ENCODE measurements at places on chromosomes 13 and 19.

DNA sequence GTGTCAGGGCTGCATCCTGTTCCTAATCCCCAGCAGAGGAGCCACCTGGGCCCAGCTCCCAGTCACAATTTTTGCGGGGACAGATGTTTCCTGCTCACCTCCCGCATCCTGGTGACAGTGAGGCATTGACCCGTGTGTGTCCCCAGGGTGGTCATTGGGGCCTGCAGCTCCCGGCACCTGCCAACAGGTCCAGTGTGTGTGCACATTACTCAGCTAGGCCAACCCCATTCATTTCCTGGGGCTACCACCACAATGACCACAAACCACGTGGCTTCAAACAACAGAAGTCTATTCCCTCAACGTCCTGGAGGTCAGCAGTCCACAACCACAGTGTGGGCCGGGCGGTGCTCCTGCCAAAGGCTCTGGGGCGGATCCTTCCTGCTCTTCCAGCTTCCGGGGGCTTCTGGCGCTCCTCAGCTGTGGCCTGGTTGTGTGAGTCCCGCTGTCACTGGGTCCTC lies 11.9 kb upstream of the F2RL3 start:
- no peak for DNase-seq

GRCh38 chr13:36753176-36753575 lies 65.8 kb upstream of the RFXAP start:
- DNase-seq = no peak

- no peak for DNase-seq
Observed at GRCh38 chr13:38542601-38543000, 144.3 kb upstream of the FREM2 start.

DNA sequence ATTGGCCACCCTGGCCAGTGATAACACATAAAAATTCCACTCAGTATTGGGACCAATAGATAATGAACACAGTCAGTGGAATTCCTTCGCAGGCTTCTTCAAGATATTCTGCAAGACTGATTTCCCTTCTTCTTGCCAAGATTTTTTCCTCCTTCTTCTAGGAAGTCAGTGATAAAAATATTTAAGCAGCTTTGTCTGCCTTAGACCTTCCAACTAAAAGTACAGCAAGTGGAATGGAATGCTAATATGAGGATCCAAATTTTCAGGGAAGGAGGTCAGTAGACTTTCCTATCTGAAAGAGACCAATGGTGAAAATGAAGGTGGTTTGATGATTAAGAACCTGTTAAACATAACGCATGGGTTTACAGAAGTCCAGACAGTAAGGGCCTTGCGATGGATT lies 9.6 kb downstream of the STARD13 start:
- no peak for DNase-seq

DNA sequence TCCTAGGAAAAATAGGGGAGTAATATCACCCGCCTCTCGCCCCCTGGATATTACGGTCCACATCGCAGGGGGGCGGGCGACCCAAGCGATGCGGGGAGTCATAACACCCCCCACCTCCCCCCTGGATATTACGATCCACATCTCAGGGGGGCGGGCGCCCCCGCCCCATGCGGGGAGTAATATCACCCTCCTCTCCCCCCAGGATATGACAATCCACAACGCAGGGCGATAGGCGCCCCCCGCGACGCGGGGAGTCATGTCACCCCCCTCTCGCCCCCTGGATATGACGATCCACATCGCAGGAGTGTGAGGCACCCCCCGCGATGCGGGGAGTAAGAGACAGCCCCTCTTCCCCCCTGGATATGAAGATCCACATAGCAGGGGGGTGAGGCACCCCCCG lies 684.4 kb upstream of the PCDH9 start:
- no peak for DNase-seq

DNA sequence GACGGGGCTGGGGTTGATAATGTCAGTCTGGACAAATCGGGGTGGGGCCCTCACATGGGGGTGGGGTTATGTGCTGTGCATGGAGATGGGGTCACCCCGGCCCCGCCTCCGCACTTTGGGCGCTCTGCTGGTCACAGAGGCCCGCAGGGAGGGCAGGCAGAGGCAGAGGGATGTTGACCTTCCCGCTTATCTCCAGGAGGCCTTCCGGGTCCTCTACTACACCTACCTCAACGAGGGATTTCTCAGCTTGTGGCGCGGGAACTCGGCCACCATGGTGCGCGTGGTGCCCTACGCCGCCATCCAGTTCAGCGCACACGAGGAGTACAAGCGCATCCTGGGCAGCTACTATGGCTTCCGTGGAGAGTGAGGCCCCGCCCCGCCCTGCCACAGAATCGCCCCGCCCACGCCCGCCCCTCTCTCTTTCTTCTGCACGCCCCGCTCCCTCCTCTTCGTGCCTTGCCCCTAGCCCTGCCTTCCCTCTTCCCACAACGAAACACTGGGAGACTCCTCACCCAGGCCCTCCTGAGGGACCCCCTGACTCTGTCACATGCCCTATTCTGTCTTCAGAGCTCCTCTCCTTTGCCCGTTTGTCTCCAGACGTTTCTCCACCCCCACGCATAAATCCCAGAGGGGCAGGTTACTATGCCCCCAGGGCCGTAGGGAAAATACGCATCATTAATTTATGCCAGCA lies 32.8 kb downstream of the TMEM161A start:
- DNase-seq = peak; percentile 88

DNA sequence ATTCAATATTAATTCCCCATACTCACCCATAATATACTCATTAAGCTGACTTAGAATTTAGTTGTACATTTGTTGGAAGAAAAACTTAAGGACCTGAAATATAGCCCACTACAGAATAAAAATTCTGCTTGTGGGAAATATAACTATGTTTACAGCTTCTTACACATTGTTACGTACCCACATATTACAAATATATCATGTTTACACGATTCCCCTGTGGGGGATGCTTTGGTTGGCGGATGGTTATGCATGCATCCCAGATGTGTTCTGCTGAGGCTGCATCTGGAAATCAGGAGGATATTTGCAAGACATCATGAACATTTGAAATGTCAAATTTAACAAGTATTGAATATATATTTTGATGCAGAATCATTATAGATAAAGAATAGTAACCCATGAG lies 79.5 kb upstream of the KL start:
- no peak for DNase-seq

- DNase-seq = peak; percentile 54
Observed at GRCh38 chr13:22176968-22177520, 506.2 kb downstream of the FGF9 start.

- DNase-seq = peak; percentile 60
Observed at GRCh38 chr19:2983351-2984214, 6.2 kb downstream of the TLE6 start.

GRCh38 chr13:102799426-102800144 lies 666 bp downstream of the BIVM start:
- DNase-seq = peak; percentile 36
